Suprapubic skin (tissue), 4 donors: ENCODE measurements at places on chromosomes 3 and 15.

GRCh38 chr3:98772022-98772421, 8.9 kb downstream of the ST3GAL6 start:
- no peak for DNase-seq

GRCh38 chr15:42504631-42505030, 9.2 kb downstream of the SNAP23 start:
- no peak for DNase-seq

DNA sequence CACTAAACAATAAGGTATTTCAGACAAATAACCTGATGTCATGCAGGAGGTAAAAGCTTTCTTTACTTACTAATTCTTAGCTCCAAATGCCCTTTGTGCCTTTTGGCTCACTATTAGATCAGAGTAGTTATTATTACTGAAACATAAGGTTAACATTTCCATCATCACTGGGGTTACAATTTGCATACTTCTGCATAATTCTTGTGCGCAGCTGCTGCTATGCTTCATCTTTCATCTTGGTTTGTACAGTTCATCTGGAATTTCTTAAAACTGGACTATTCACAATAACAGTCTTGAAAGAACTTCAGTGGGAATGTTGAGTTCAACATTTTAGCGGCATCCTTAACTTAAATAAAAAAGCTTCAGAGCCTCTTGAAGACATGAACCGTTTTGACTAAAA, 383.2 kb upstream of the ADAMTS9 start:
- no peak for DNase-seq

- no peak for DNase-seq
Observed at GRCh38 chr3:195468391-195468776, 25.6 kb upstream of the ACAP2 start.

- no peak for DNase-seq
Observed at GRCh38 chr3:23653647-23654525, 151.9 kb upstream of the UBE2E1 start.
